ENCODE measurements at places on chromosomes 4 and X.

DNA sequence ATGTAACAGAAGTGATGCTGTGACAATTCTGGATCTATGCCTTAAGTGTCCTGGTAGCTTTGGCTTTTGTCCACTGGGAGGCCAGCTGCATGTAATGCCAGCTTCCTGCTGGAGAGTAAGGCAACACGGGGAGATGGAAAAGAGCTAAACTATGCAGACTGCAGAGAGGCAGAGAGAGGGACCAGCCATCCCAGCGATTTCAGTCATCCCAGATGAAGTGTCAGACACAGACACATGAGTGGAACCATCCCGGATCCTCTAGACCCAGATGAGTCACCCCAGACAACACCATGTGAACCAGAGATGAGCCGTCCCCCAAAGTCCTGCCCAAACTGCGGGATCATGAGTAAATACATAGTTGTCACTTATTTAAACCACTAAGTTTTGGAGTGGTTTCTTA lies 14.6 kb downstream of the SRPX start:
- DNase-seq, result no peak

DNA sequence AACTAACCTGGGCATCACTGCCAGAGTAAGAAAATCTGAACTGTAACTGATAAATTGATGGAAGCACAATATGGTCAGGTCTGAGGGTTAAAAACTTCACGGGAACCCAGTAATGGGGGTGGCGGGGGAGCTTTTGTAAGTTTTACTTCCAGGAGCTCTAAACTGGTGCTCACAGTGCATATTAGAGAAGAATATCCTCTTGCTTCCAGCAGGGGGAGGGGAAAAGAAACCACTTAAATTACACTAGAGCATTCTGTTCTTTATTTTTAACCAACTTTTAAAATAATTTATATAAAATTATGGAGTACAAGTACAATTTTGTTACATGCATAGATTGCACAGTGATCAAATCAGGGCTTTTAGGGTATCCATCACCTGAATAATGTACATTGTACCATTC lies 33.7 kb downstream of the WDR17 start:
- no peak for DNase-seq

DNA sequence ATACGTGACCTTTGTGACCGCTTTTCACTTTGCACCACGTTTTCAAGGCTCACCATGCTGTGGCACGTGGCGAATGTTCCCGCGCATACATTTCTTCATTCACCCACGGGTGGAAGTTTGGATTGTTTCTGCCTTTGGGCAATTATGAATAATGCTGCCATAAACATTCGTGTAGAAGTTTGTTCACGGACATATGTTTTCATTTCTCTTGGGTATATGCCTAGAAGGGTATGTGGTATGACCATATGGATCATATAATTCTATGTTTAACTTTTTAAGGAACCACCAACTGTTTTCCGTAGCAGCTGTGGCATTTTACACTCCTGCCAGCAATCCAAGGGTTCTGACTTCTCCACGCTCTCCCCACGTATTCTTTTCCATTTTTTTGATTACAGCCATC lies 60.9 kb upstream of the MXD4 start:
- DNase-seq, result no peak

GRCh38 chr4:134202166-134202956 lies 772 bp upstream of the PABPC4L start:
- no peak for DNase-seq

GRCh38 chr4:93693141-93693540 lies 135.4 kb upstream of the ATOH1 start:
- no peak for DNase-seq

All from stimulated activated CD4-positive, alpha-beta T cell treated with anti-CD3 and anti-CD28 coated beads, Interleukin-4, amount 100 ng/mL, for 1 hour (primary cell).